ENCODE measurements at places on chromosomes 7 and 10. TPM values are rescaled to one million over a fixed set of nuclear protein-coding genes. Genes with fewer than 3 reads are reported as not detected.
A peak's percentile ranks its signal among the peaks of the same experiment; 100 is the strongest.

Gene CAPZA2
- total RNA-seq: 390 TPM

Gene PRKG1
- total RNA-seq: 2.3 TPM

Gene CDK14
- 30.2 TPM for total RNA-seq

Gene FKBP6
- not detected for total RNA-seq

Gene SPAM1
- total RNA-seq: not detected

Gene BRI3
- 30.8 TPM for total RNA-seq

DNA sequence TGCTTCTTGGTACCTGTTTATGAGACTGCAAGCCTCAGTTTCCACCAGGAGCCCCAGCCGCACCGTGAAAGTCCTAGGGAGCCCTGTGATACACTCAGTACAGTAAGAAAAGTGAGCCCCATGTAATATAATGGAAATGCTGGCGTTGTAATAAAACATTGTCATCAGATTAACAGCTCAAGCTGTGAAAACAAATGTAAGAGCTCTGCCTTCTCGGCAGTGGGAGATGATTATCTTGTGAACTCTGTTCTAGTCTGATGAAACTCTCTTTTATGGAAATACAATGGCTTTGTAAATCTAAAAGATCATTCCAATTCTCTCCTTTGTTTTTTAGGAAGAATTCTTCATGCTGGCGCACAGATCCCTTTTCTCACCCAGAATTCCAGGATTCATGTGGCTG, 299.9 kb downstream of the ABCA13 start:
- no peak for DNase-seq

DNA sequence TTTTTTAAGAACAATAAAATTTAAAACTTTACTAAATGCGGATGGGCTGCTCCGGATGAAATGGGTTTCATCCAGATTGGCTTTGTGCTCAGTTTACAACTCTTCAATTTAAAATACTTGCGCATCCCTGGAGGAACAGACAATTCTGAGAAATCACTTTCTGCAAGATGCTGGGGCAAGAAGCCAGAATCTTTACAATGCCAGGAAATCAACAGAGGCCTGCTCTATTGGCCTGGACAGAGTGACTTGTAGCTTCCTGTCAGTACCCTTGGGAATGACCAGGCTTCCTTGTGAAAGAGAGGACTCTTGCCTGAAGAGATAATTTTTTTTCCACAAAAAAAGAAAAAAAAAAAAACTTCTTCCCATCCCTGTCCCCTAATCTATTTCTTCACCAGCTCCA, 3.9 kb upstream of the FAM13C start:
- no peak for DNase-seq

- peak; percentile 35 for DNase-seq
Observed at GRCh38 chr7:36188906-36189305, 35.9 kb downstream of the EEPD1 start.

GRCh38 chr7:27873981-27874957, 134.3 kb downstream of the TAX1BP1 start:
- peak; percentile 99 for DNase-seq

DNA sequence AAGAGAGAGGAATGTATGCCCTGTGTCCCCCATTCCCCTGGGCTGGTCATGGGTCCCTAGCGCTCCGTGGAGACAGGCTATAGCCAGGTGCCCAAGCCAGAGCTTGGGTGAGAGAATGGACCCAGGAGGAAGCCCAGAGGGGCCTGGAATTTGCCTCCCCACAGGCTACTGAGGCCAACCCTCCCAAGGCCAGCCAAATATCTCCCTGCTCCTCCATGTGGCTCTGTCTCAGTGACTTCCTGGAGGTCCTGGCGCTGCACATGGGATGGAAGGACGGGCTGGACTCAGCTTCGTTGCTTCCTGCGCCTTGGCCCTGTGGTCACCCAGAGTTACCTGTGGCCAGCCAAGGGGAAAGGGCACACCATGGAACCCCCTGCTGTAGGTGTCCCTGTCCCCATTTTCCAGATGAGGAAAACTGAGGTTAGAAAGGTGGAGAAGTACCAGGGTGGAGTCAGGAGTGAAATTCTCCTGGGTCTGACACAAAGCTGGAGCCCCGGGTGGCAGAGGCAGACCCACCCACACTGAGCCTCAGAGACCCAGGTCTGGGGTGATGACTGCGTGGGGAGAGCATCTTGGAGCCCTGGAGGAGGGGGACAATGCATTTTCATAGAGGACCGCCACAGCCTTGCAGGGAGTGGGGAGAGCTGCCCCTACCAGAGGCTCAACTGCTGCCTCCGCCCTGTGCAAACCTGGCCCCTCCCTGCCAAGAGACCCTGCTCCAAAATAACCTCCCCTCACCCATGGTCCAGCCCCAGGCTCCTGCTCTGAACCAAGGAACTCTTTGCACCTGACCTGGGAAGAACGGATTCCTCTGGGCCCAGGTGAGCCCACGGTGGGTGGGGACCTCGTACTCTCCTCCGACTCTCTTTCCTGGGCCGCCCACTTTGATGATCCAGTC, 42.6 kb downstream of the TMEM270 start:
- DNase-seq: no peak

DNA sequence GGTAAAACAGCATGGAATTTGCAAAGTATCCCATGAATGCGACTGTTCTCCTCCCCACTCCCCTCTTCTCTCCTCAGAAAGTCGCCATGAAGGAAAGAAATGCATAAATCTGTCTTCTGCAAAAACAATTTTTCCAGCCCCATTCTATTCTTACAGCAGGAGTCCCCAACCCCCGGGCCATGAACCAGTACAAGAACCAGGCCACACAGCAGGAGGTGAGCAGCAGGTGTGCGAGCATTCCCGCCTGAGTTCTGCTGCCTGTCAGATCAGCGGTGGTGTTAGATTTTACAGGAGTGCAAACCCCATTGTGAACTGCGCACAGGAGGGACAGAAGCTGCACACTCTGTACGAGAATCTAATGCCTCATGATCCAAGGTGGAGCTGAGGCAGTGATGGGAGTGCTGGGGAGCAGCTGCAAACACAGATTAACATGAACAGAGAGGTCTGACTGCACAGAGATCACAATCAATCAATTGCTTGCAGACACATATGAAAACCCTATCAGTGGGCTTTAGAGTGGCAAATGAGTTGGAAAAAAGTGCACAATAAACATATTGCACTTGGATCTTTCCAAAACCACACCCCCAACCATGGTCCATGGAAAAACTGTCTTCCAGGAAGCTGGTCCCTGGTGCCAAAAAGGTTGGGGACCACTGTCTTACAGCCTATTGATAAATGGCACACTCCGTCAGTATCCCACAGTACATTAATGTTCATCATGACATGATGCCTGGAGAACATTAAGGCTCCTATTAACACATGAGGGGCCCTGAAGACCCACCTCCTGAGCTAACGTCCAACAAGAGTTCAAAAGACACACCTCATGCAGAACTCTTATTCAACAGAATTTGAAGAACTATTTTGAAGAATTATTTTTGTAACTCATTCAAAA, 205.0 kb downstream of the PTPRN2 start:
- DNase-seq: no peak

DNA sequence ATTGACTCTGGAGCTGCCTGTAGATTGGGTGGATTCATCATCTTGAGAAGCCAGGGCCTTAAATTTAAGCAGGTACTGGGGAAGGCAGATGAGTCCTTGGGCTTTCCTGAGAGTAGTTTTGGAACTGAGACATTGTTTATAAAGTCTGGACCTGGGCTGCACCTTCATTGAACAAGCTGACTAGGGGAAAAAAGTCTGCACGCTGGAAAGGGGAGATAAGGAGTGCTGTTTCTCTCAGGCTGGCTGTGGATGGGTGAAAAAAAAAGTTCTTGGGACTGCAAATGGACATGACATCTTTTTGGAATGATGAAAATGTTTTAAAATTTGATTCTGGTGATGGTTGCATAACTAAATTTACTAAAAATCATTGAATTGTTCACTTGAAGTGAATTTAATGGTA, 12.0 kb downstream of the SEC24C start:
- no peak for DNase-seq

- peak; percentile 98 for DNase-seq
Observed at GRCh38 chr7:106568680-106569499, 92.1 kb downstream of the CCDC71L start.

- no peak for DNase-seq
Observed at GRCh38 chr7:41889040-41889439, 186.2 kb upstream of the INHBA start.

DNA sequence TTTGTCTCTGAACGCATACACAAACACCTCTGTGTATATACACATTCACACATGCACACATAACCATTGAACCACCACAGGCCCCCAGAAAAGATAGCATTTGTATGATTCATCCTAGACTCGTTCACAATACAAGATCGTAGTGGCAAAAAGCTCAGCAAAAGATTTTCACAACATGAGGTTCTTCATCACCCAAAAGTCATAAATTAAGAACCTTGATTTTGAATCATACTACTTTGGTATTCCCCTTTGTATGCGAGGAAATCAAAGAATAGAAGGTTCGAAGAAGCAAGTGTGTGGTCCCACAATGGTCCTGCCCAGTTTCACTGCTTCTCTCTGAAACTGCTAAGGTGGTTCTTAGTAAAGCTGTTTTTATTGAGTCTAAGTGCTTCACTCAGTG, 200.7 kb downstream of the CELF2 start:
- DNase-seq: no peak

DNA sequence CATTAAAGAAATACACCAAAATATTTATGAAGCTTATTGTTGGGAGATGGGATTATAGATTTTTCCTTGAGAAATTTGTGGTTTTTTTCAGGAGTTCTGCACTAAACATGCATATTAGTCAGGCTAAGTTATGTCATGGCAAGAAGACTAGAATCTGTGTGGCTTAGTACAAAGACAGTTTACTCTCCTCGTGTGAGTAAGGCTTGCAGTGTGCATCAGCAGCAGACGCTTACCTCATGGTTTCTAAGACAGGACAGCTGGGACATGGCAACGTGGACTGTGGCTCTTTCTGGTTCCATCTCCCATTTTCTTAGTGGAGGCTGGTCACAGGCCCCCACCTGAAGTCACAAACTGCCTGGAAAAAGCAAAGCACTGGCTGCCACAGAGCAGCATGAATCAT, 429.6 kb upstream of the VSTM2A start:
- DNase-seq: no peak

DNA sequence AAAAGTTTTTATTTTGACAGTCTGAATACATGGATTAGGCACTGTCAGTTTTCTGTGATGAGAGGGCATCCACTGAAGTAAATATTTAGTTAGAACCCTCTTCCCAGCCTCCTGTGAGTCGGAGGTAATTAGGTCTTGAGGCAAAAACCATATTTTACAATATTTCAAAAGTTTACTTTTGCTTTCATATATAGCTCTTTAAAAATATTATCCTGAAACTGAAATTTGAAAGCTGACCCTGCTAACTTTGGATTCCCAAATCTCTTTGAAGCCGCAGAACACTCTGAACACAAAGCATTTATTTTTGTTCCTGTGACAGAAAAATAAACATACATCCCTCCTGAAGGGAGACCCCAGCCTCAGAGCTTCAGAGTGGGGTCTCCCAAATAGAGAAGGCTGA, 317.4 kb downstream of the KIF20B start:
- no peak for DNase-seq

DNA sequence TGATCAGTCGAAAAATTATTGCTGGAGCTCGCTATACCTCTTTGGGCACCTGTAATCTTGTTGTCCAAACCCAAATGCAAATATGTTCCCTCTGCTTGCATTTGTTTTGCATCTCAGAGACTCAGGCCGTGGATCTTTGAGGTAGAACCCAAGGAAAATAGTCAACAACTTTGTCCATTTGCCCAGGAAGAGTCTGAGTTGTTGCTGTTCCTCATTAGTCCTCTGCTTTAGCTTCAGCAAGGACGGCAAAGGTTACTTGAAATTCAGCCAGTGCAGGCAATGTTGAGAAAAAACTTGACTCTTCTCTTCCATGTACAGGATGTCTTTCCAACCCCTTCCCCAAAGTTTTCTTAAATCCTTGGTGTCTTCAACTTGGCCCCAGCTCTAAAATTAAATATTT, 45.8 kb downstream of the PDK4 start:
- DNase-seq: no peak

- no peak for DNase-seq
Observed at GRCh38 chr7:87934699-87935383, 790 bp downstream of the ADAM22 start.

DNA sequence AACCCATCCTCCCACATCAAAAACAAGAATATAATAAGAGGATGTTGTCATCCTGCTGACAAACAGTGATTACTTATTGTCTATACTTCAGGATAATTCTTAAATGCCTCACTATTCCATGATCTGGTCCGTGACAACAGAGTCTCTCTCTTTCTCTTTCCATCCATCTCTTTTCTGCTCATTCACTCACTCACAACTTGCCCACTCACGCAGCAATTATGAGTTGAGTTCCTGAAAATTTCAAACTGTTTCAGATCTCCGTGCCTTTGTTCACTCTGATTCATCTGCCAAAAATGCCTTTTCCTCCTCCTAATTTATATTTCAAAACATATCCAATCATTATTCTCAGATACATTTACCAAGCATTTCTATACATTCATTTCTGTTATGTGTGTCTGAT, 1.4 kb downstream of the OR6B1 start:
- DNase-seq: no peak

DNA sequence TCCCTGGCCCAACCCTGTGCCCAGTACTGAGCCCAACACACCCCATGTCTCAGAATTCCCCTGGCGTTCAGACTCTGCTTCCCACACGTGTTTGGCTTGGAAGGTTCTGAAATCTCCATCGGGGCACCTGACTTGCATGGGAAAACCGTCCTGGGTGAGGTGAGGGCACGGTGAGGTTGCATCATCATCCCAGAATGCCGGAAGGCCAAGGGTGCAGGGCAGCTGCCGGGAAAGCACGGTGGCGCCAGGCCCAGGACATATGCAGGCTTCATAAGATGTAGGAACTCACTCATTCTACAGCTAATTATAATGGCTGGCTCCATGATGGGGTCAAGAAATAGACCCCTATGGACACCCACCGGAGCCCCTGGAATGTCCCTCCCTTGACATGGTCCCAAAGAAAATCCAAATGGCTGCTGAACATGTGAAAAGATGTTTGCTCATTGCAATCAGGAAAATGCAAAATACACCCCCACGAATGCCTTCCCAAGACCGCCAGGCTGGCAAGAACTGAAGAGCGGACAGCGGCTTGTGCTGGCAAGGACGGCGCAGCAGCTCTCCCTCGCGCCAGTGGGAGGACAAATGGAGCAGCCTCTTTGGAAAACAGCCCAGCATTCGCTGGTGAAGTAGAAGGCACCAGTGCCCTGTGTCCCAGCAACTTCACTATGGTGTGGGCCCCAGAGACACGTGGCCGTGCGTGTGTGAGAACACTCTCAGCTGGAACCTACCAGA, 2.3 kb downstream of the KNDC1 start:
- no peak for DNase-seq

All from renal cortical epithelial cell (primary cell).